ENCODE measurements at places on chromosomes 12 and 14.

GRCh38 chr14:54533100-54533499 lies 23.4 kb downstream of the CGRRF1 start:
- DNase-seq, result no peak

- no peak for DNase-seq
Measured at GRCh38 chr14:23895053-23895419, 58.5 kb upstream of the DHRS4 start.

DNA sequence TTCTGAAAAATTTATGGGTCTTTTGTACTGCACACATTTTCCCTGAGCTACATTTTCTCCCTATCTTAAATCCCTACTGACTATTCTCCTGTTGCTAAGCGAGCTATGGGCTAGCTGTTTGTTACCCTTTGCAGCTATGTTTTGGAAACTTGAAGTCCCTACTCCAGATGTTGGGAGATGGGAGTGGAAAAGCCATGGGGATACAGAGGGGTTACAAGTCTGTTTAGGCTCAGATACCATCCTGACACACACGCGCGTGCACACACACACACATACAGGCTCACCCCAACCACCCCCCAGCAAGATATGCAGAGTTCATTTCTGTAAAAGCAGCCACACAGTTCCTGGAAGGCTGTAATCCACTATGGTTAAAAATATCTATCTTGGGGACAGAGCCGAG lies 15.8 kb downstream of the ATP5MC2 start:
- no peak for DNase-seq

DNA sequence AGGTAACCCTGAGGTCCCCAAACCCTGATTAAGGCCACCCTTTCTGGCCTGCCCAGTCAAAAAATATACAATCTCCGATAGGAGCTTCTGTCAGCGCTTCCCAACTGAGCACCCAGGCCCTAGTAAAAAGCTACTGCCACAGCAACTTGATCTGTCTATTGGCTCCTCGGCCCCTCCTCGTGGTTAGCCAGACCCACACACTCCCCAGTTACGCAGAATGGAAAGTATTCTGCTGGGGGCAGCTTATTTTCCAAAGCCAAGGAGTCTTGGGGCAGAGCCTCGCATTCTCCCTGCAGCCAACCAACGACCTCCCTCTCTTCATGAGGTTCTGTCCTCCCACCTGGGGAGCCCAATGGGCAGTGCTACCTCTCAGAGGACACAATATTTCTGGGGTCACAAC lies 32.1 kb downstream of the FMNL3 start:
- DNase-seq, result no peak

GRCh38 chr12:64457466-64457865 lies 5.5 kb downstream of the TBK1 start:
- DNase-seq, result no peak

All from COLO829 (cell line).